Hematopoietic multipotent progenitor cell treated with erythropoietin and hydrocortisone succinate and interleukin-3 and kit ligand, for 8 days (in vitro differentiated cells): ENCODE measurements at places on chromosomes 1 and 21.

GRCh38 chr21:31382060-31382459, 38.0 kb upstream of the TIAM1 start:
- DNase-seq: peak; percentile 77

DNA sequence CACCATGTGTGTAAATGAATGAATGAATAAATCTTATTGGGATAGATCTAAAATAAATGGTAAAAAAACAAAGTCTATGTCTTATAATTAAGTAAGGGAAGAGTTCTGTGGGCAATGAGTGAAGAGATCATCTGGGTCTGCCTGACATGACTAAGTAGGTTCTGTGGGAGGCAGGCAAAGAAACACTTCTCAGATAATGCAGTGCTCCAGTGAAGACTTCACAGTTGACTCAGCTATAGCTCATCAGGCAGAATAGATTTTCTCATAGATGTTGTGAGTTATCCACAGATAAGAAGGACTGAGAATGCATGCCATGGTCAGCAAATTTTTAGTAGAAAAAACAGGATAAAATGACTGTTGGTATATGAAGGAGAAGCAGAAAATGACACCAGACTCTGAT, 12.4 kb downstream of the KRTAP22-2 start:
- no peak for DNase-seq

- DNase-seq: no peak
Measured at GRCh38 chr21:41614511-41614910, 106.6 kb upstream of the TMPRSS2 start.

DNA sequence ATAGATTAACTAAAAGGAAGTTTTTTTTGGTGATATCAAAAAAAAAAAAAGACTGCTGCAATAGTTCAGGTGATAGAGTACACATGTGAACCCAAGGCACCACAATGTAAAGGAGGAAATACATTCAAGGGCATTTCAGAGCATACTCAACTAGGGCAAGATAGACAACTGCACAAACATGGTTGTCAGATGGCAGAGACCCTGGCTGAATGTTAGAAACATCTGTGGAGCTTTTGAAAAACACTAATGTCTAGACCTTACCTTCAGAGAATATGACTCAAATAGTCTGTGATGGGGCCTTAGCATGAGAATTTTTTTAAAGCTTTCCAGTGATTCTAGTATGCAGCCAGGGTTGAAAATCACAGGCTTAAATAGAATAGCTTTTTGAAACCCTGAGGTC, 173.6 kb downstream of the VAV3 start:
- DNase-seq: no peak

- DNase-seq: no peak
Measured at GRCh38 chr1:59188413-59189213, 108.3 kb upstream of the FGGY start.

GRCh38 chr21:32001390-32001789, 128.6 kb downstream of the HUNK start:
- no peak for DNase-seq

GRCh38 chr1:201260236-201260590, 23.1 kb upstream of the PKP1 start:
- no peak for DNase-seq

DNA sequence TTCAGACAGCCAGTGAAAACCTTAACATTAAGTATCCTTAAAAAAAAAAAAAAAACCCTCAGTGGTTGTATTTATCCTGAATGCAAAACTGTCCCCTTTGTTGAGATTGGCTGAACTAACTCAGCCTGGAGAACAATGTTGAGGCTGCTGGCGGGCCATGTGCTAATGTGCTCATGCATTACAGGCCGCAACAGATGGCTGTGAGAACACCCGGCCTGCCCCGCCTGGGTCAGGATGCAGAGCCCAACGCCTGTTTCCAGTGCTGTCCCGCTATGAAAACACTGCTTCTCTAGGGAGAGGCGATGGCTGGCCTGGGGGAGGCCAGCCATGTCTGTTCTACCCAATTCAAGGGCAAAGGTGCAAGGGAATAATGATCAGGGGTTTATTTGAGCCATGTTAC, 13.8 kb downstream of the OLIG2 start:
- no peak for DNase-seq

- DNase-seq: no peak
Measured at GRCh38 chr1:1361233-1361981, 3.1 kb upstream of the MXRA8 start.
